Right hindlimb (tissue), 1 donor: ENCODE measurements at places on chromosomes 13 and 19.

DNA sequence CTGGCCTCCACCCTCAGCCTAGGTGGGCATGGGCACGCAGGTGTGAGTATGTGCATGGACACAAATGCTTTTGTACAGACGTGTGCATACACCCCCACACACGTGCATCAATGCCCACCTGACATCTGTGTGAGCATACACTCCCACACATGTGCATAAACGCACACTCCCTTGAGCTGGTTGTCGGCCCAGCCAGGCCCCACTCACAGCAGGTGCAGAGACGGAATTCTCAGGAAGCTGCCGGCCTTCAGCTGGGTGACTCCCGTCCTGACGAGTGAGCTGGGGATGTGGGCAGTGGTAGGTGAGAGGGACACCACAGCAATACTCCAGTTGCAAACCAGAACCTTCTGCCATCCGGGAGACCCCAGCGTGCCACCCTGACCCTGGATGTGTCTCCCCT, 1.0 kb downstream of the LGI4 start:
- no peak for DNase-seq

- no peak for DNase-seq
Measured at GRCh38 chr19:19139876-19140229, 1.6 kb upstream of the TMEM161A start.

DNA sequence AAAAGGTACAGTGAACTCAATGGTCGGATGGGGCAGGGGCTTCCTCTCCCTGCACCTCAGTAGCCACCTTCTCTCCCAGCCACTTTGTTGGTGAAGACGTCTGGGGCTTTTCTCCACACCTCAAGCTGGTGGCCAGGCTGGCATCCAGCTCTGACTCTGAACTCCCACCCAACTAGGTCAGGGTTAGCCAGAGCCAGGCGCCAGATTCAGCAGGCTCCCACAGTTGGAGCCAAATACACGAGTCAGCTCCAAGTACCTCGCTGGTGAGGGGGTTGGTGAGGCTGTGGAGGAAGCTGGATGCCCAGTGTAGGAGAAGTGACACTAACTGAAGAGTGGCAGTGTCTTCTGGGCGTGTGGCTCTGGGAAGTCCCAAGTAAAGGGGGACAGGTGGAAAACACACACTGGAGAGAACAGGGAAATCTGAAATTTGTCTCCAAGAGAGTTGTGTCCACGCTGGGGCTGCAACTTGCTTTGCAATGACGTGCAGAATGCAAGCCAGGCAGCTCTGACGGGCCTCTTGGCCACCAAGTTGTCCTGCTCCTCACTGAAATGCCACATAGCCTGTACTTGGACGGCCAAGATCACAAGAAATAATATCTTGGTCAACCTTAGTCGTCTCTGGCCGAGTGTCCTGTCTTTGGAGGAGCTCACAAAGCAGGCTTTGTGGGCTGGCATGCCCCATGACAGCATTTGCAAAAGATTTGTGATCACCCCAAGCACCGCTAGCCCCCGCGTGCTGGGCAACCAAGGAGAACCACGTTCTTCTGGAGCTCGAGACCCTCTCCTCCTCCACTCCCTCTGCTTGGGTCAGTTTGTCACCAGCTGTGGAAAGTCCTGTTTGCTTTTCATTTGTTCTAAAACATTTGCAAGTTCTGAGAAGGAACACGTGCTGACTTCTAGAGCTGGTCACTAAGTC, 18.1 kb downstream of the SLC7A1 start:
- DNase-seq: no peak

- DNase-seq: peak; percentile 77
Measured at GRCh38 chr13:50130123-50130946, 115.1 kb downstream of the KCNRG start.

DNA sequence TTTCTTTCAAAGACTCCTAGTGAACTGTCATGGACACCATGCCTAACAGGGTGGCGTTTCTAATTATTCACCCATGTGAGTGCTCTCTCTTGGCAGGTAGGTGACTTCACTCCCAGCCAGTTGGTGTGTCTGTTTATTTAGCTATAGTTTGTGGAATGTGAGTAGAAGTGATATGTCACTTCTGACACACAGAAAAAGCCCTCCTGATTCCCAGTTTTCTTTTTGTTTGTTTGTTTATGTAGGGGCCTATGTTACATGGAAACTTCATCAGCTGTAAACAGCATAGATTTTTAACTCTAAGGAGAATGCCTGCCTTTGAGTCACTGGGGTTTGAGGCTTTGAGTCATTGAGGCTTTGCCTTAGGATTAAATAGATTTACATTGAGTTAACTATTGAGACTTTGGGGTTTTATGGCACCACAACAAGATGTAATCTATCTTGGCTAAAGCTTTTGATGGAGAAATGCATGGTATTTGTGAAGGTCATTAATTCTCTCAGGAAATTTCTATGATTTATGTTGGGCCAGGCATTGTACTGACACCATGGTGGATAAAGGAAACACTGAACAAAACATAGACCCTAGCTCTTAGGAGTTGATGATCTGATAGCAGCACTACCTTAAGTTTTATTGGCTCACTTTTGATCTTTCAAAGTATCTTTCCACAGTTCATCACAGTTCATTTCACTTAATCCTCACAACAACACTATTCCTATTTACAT, 45.3 kb downstream of the UFM1 start:
- no peak for DNase-seq

- DNase-seq: peak; percentile 29
Measured at GRCh38 chr13:98143601-98144026, 720 bp downstream of the FARP1 start.

DNA sequence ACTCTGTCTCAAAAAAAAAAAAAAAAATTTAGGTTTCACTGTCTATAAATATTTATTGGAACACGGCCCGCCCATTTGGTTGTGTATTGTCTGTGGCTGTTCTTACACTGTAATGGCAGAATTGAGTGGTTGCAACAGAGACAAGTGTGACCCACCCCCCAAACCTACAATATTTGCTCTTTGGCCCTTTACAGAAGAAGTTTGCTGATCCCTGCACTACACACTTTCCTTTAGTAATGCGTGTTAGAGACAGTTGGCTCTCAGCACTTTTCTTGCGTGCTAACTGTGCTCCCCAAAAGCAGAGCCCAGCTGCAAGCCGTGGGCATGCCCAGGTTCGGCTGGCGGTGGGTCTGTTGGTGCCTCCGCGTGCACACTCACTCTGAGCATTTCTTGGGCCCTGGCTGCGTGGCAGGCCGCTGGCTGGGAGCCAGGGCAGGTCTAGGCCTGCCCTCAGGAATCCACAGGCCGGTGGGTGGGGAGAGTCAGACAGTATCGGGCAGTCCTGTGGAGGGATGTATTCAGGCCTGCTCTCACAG, 72.6 kb downstream of the SIPA1L3 start:
- DNase-seq: no peak

DNA sequence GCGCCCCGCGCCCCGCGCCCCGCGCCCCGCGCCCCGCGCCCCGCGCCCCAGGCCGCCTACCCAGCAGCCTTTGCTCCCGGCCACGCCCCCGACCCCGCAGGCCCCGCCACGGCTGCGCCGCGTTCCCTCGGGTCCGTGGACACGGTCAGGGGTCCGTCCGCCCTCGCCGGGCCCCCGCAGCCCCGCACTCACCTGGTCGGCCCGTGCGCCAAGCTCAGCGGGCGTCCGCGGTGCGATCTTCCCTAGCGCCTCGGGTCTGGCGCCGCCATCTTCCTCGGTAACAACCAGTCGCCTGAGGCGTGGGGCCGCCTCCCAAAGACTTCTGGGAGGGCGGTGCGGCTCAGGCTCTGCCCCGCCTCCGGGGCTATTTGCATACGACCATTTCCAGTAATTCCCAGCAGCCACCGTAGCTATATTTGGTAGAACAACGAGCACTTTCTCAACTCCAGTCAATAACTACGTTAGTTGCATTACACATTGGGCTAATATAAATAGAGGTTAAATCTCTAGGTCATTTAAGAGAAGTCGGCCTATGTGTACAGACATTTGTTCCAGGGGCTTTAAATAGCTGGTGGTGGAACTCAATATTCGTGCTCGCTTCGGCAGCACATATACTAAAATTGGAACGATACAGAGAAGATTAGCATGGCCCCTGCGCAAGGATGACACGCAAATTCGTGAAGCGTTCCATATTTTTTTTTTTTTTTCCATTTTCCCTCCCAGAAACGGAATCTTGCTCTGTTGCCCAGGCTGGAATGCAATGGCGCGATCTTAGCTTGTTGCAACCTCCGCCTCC, at the start of the genes MED16 and RNU6-9:
MED16 (minus strand) TSS at position 294 of the 796 bp plus-strand sequence. CDS start 2,056 bp downstream, outside the sequence.
RNU6-9 (plus strand) TSS at position 591 of the 796 bp plus-strand sequence.
- peak; percentile 94 for DNase-seq

GRCh38 chr19:46579361-46579879, 21.7 kb upstream of the CALM3 start:
- no peak for DNase-seq

DNA sequence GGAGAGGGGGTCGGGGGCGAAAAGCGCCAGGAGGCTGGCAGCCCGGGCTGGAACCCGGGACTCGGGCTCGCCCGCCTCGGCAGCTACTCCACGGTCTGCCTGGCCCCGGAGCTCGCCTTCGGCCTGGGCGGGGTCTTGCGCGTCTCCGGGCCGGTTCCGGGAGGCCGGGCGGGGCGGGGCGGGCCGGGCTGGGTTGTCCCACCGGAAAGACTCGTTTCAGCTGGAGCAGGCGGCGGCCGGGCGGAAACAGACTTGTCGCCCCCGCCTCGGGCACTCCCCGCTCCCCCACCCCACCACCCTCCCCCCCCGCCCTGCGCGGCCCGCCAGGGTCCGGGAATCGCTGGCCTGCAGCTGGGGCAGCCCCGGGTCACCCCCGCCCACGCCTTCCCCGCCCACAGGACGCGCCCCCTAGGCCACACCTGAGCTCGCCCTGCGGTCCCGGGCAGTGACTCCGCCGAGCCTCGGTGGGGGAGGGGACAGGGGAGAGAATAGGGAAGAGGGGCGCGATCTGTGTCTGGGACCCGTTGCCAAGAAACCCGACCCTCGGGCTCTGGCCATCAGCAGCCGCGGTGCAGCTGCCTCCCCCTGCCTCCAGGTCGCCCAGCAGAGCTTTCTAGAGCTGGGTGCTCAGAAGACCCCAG, 109.4 kb downstream of the KCTD15 start:
- DNase-seq: peak; percentile 75

- DNase-seq: no peak
Measured at GRCh38 chr19:31139871-31140505, 209.2 kb downstream of the TSHZ3 start.

- no peak for DNase-seq
Measured at GRCh38 chr19:35329323-35329722, 336 bp downstream of the CD22 start.

GRCh38 chr13:110576070-110576394, 14.5 kb upstream of the RAB20 start:
- DNase-seq: no peak

DNA sequence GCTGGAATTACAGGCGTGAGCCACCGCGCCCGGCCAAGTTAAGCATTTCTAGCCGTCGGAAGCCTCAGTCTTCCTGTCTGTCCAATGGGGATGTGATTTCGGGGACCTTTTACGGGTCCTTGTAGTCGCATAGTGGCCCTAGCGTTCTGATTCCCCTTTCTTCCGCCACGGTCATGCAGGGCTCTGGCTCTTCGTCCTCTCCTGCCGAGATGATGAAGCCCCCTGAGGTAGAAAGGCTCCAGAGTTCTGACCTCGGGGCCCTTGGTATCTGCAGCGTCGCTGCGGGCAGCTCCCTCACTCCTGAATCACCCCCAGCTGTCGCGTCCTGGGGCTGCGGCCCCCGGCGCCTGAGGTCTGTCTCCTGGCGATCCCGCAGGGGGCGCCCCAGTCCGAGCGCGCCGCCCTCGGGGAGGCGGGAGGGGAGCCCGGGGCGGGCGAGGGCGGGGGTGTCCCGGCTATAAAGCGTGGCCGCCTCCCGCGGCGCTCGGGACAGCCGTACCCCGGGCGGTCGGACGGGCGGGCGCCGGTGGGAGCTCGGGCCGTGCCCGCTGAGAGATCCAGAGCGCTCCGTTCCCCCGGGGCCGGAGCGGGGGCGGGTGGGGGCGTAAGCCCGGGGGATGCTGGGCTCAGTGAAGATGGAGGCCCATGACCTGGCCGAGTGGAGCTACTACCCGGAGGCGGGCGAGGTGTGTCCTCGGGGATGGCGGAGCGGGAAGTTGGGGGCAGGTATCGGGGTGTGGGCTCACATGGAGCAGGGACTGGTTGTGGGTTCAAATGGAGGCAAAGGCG, at the start of gene FOXA3:
FOXA3 (plus strand) TSS at position 487 of the 789 bp plus-strand sequence; CDS start at position 618, 131 bp downstream.
- peak; percentile 45 for DNase-seq

DNA sequence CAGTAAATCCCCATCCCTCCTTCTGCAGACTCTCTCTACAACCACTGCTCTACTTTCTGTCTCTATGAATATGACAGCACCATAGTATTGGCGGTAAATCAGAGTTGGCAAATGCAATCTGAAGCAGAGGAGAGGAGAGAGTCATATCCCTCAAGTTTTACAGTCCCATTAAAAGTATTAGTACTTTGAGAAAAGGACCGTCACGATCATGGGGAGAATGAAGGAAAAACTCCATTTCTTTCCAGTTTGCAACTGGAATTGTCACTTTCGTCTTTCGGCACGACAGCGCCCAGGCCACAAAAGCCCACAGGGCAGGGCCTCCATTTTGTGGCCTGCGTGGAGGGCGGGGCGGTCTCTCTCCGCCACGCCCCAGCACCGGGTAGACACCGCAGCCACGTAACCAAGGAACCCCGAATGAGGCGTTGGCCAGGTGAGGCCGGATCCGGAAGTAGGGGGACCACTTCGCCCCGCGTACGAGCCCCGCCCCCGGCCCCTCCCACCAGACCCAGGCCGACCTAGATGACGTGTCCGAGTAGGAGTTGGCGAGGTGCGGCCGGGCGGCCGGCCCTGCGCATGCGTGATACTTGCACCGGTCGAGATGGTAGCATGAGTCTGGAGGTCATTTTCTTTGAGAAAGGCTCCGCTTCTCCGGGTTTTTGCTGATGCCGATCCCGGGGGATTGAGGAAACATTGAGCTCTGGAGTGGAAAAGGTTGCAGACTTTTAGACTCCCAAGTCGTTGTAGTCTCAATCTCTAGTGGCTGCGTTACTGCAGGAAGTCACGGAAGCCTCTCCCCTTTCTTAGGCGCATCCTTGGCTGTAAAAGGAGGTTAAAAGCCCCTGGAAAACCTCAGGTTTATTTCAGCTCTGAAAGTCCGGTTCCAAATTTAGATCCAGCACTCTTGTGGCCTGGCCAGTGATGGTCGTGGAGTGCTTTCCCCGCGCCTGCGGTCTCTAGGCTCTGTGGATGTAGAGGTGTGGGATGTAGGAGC, 2.8 kb upstream of the TM9SF2 start:
- peak; percentile 99 for DNase-seq

DNA sequence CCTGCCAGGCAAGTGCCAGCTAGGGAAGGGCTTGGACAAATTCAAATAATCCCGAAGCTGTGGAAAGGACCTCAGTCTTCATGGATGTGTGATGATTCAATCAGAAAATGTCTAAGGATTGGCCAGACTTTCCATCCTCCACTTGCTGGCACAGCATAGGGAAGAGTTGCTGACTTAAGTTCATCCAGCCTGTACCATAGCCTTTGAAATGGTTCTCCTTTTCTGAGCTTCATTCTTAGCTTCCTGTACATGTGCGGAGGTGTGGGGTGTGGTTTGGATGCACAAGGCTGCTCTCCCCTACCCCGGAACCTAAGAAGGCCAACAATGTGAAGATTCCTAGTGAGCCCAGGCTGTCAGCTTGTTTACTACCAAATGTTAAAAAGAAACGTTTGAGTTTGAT, 959 bp upstream of the IGFL3 start:
- no peak for DNase-seq
